ENCODE measurements at places on chromosomes 16 and 17. TPM values are rescaled to one million over a fixed set of nuclear protein-coding genes. Genes with fewer than 3 reads are reported as not detected.

SAMD14 gene
- total RNA-seq = 15.6 TPM

DLX4 gene
- not detected for total RNA-seq

CDH8 gene
- total RNA-seq = not detected

GJC1 gene
- total RNA-seq = 39.7 TPM

TGFB1I1 gene
- 115 TPM for total RNA-seq

KRT15 gene
- 2.8 TPM for total RNA-seq

TBC1D3E gene
- total RNA-seq = not detected

MEFV gene
- not detected for total RNA-seq

COG7 gene
- 24.1 TPM for total RNA-seq

CA7 gene
- total RNA-seq = not detected

ITPRIPL2 gene
- total RNA-seq = 40.8 TPM

FBXO39 gene
- total RNA-seq = 0.20 TPM

CEMP1 gene
- not detected for total RNA-seq
